ENCODE measurements at places on chromosomes 2 and 18.

DNA sequence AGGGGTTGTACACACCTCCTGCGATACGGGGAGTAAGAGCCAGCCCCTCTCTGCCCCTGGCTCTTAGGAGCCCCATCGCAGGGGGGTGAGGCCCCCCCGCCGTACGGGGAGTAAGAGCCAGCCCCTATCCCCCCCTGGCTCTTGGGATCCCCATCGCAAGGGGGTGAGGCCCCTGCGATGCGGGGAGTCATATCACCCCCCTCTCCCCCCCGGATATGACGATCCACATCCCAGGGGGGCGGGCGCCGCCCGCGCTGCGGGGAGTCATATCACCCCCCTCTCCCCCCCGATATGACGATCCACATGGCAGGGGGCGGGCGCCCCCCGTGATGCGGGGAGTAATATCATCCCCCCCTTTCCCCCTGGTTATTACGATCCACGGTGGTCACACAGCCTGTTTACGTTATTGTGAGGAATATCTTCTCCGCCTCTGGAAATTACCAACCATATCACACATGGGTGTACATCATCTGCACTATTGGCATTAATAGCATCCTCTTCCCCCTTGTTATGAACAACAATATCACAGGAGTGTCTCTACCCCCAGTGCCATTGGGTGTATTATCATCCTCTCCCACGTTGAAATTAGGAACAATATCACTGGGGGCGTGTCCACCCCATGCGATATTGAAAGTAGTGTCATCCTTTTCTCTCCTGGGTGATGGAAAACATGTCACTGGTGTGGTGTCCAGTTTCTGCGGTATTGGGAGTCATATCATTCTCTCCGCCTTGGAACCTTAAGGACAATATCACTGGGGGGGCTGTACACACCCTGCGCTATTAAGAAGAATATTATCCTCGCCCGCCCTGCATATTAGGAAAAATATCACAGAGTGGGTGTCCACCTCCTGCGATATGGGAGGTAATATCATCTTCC lies 24.7 kb upstream of the NAGK start:
- DNase-seq = no peak

GRCh38 chr18:58044370-58045241 lies 580 bp downstream of the NEDD4L start:
- peak; percentile 25 for DNase-seq

DNA sequence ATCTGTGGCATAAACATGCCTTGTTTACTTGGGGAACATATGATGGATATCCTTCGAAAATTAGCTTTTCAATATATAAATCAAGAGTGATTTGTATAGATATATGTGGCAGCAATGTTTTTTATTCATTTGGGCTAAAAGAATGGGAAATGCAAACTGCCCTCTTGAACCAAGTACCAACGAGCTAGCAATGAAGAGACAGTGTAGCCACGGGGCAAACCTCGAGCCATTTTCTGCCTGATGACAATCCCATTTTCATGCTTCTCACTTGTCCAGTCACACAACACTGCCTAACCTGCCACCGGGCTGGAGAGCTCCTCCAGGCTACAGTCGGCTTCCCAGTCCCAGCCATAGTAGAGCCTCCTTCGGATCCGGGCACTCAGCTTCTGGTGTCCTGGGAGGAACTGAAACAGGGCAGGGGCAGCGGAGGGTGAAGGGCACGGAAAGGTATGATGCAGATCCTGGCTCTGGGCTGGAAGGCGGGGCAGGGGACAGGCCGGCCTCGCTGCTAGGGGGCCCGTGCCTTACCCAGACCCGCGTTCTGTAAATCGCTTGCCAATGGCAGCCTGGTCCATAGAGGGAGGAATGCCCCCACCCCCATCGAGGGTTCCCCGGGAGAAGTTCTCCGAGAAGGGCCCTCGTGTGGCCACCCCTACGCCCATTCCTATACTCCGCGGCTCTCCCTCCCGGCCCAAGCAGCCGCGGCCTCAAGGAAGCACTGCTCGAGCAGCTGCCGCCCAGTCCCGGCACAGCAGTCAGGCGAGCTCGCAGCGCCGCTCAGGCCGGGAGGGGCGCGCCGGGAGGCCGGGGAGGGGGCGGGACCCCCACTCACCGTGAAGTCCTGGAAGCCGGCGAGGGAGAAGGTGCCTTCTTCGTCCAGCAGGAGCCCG lies 552 bp downstream of the CNPPD1 start:
- DNase-seq = peak; percentile 8

- DNase-seq = no peak
Measured at GRCh38 chr2:151374436-151374835, 17.0 kb downstream of the TNFAIP6 start.

- no peak for DNase-seq
Measured at GRCh38 chr2:15720561-15721307, 129.1 kb downstream of the DDX1 start.

- no peak for DNase-seq
Measured at GRCh38 chr18:13577091-13577697, 149.2 kb downstream of the FAM210A start.

DNA sequence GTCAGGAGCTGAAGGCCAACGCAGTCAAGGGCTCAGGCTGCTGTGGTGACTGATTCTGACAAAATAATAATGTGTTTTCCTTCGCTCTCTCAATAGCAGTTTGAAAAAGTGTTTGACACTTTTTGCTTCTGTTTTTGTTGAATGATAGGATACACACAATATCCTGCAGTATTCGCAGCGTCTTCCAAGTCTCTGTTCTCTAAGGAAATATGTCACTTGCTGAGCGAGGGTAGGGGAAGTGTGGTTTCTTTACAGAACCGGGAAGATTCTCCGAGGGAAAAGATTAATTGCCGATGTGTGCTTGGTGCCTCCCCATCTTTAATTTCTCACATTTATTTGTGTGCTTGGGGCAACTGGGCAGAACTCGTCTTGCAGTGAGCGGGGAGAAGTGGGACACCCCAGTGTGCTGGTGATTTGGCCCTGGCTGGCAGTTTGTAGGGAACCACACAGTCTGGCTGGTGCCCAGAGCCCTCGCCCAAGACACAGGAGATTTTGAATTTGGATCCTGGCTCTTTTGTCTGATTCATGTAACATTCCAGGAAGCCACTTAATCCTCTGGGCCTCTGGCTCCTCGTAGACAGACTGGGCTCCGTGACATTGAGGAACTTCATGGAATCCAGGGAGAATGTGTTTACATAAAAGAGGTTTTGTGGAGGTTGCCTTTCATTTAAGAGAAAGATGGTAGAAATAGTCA lies 169.4 kb downstream of the LDLRAD4 start:
- no peak for DNase-seq

DNA sequence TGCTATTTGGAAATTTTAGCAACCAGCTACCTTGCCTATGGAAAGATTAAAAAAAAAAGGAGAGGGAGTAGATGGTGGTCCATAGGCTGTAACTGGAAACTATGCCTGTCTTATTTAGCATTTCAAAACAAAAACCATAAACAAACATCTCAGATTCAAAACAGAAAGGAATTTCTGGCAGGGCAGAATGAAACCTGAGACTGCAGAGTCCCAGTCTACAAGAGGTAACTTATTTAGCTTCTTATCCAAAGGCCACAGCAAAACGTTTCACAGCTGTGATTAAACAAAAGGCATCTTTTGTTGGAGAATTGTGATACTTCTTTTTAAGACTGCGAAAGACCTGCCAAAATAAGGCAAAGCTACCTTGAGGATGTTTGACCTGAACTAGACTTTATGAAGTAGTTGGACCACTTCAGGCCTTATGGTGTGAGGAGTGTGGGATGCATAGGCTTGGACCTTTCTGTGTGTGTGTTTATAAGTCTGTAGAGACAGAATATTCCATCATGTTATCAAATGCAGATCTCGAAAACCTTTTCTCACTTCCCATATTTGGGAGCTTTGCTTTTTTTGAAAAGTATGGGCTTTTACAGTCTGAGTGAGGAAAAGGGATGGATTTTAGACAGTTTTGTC lies 11.0 kb downstream of the CRIM1 start:
- no peak for DNase-seq

DNA sequence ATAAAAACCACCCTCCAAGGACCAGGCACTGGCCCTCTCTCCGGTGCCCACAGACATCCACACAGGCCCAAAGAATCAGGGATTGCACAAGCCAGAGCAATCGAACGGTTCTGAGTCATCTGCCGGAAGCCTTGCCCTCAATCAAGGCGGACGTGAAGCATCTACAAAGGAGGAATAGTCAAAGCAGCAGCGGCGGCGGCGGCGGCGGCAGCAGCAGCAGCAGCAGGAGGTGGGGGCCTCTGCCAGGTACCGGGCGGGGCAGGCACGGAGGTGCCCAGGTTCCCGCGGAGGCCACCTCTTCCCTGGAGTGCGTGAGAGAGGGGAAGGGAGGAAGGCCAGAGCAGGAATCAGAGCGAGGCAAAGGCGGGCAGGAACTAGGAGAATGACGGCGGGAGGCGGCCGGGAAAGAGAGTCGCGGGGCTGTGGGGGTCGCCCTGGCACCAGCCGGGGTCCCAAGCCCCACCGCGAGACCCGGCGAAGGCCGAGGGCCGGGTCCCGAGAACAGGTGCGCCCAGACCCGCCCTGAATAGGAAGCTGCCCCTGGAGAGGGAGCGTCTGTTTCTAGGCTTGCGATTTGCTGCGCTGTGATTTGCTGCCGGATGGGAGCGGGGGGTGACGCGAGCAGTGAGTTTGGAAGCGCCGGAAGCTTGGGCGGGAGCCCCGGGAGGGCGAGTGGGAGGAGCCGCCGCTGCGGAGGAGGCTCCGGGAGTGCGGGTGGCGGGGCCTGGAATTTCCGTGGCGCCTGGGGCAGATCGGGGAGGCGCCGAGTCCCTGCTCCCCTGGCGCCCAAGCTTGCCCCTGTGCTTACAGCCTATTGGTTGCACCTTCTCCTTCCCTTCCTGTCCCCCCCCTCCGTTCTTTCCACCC lies at the start of gene SERPINB8:
Gene SERPINB8, plus strand, starts transcription at position 140 of the 867 bp plus-strand sequence. CDS start 8,228 bp downstream, outside the sequence.
- DNase-seq = peak; percentile 78

DNA sequence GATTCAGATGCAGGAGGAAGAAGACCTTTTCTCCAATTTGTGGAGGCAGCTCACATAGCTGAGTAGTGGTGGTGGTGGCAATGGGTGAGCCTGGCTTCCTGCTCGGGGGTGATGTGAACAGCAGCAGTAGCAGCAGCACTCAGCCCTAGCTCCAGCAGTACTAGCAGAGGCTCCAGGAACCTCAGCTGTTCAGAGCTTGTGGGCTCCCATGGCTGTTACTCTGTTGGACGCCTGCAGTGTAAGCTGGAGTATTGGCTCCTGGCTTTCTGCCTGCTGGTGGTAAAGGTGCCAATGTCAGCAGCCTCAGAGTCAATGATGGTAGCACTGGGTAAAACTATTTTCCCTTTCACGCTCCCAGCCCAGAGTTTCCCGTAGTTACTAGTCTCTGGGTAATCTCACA lies 3.1 kb upstream of the SEH1L start:
- DNase-seq = no peak

GRCh38 chr2:102442967-102443828 lies 20.2 kb downstream of the IL18RAP start:
- peak; percentile 43 for DNase-seq

GRCh38 chr2:104140361-104140760 lies 713.6 kb upstream of the POU3F3 start:
- DNase-seq = no peak

- DNase-seq = no peak
Measured at GRCh38 chr18:79069717-79070151, 540 bp downstream of the ATP9B start.

DNA sequence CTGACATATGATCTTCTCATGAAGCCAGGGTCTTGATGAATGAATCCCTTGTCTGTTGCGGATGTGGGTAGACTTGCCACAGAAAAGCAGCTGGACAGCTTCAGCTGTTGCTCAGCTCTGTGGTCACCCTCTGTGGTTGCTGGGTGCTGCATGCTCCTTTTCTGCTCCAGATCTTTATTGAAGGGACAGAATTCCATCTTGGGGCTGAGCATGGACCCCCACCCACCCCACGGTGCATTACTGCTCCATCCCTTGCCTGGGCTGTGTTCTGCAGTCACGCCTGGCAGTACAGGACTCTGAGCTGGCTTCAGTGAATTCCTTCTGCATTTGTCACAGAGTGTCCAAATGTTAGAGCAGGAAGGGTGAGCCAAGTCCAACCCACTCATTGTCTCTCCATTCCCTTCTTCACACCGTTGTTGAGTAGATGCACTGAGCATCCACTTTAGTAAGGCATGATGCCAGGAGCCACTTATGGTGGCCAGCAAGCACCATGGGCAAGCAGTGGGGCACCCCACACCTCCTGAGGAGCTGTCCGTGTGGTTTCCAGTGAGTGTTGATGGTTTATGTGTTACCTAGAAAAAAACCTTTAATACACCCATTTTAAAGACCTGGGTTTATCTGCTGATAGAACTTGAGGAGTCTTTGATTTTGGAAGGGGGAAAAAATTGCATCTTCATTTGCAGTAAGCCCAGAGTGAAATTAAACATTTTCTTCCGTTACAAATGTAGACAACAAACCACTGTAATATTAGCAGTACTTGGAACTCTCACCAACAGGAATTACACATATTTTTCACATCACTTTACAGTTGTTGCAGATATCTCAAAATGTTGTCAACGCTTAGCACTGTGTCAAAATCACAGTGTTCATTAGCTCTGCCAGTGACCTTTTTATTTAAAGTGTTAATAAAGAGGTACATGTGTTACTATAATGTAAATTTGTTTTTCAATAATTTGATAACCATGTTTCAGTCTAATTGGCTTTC lies 14.7 kb upstream of the ITGB6 start:
- DNase-seq = no peak

GRCh38 chr18:48007955-48008701 lies 77.7 kb upstream of the SMAD2 start:
- peak; percentile 28 for DNase-seq

- DNase-seq = no peak
Measured at GRCh38 chr2:121771976-121772742, 16.7 kb downstream of the TSN start.

DNA sequence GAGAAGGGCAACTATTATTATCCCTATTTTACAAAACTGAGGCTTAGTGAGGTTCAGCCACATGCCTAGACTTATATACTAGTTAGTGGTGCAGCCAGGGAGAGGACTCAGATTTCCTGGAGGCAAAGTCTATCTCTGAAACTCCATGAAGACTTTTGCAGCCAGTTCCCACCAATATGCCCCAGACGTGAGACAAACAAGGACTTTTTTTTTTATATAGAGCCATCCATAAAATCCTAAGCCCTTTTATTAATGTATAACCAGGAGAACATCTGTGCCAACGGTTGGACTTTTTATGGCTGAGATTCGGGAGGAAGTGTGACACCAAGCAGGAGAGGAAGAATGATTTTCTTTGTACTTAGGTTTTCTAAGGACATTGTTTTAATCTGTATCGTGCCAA lies 29.9 kb downstream of the LIPG start:
- no peak for DNase-seq

- no peak for DNase-seq
Measured at GRCh38 chr18:59093668-59094067, 46.0 kb upstream of the SEC11C start.

DNA sequence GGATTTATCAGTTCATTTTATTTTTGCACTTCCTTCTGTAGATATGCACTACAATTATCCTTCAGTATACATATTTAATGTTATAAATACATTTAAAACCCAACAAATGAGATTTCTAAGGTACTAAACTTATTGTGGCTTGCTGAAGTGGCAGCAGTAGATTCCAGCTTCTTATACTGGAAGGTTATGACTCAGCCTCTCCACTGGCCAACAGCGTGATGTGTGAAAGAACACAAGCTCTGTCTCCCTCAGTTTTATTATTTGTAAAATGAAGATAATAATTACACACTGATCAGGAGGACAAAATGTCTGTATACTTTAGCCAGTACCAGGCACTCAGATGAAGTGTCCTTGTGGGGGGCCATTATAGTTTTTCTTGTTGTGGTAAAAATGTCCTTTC lies 1147.1 kb downstream of the CNTNAP5 start:
- DNase-seq = no peak

- no peak for DNase-seq
Measured at GRCh38 chr18:21315741-21316197, 73.7 kb downstream of the GREB1L start.

Data from central memory CD4-positive, alpha-beta T cell (primary cell).